ENCODE measurements at places on chromosomes 3 and 15. TPM values are rescaled to one million over a fixed set of nuclear protein-coding genes. Genes with fewer than 3 reads are reported as not detected.
A peak's percentile ranks its signal among the peaks of the same experiment; 100 is the strongest.

GRCh38 chr3:87191175-87191574, 35.9 kb upstream of the CHMP2B start:
- no peaks in the 10 kb centered on the region for H3K36me3 ChIP-seq
- peaks cover 2% of the 10 kb centered on the region for H3K27me3 ChIP-seq
- peaks cover 6% of the 10 kb centered on the region for H3K4me1 ChIP-seq

DNA sequence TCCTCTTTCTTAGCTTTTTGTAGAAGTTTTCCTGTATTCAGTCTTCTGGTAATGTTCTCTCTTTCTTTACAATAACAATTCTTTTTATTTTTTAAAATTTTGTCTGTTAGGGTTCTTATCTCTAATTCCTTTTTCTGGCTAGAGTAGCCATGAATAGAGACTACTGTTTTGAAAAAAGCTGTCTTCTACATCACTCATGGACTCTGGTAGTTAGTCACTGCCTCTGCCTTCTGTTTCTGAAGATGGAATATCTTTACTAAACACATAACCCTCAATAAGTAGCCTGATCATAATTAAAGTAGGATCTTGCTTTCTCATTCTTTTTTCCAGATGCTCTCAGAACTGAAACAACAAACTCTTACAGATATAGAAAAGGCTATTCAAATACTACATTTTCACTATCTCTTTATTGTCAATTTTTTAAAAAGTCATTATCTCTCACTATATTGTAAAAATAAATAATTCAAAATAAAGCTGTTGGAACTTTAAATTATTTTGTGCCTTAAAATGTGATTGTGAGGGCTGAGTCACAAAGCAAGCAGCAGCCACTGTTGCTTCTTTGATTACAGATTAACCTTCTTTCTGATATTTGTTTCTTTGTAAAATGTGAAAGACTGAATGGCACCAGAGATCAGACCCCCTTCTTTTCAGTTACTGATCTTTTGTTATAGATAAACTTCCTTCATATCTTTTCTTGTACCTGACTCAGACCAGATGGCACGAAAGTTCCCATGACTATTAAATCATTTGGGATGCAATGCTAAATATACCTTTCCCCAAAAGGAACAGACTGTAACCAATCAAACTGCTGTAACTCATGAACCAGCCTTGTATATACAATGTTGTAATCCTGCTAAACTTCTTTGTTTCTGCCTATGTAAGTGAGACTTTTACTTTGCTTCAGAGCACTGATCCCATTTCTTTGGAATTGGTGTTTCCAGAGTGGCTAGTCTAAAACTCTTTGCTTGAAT, 1159.5 kb downstream of the IGSF11 start:
- no peaks in the 10 kb centered on the region for H3K4me1 ChIP-seq
- no peak overlapping the region for H3K4me3 ChIP-seq
- no peak for DNase-seq
- H3K27ac ChIP-seq: no peak overlapping the region

DNA sequence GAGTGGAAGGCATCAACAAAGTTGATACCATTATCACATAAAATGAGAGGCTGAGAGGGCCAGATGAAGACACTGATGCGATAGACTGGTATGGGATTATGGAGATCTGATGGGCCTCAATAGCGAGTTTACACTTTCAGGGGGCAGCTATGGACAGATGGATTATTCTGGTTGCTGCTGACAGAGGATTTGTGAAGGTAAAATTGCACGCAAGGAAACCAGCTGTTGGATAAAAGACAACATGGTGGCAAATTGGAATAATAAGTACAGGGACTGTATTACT, 203.9 kb downstream of the MBNL1 start:
- no peaks in the 10 kb centered on the region for H3K4me1 ChIP-seq
- DNase-seq: no peak
- H3K27me3 ChIP-seq: no peaks in the 10 kb centered on the region
- H3K4me3 ChIP-seq: no peak overlapping the region

DNA sequence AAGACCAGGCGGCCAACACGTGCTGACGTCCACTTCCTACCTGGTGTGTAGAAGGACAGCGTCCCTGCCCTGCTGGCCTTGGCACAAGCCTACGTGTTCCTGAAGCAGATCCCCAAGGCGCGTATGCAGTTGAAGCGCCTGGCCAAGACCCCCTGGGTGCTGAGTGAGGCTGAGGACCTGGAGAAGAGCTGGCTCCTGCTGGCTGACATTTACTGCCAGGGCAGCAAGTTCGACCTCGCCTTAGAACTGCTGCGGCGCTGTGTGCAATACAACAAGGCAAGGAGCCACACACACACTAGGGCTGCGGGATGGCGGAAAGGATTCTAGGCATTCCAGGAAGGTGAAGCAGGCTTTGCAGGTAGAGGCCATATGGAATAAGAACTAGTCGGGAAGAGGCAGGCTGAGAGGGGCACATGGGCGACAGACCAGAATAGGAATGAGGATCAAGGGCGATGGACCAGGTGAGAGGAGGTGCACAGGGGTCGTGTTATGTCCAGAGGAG, 15.9 kb downstream of the CSRNP1 start:
- no peaks in the 10 kb centered on the region for H3K27me3 ChIP-seq
- peaks cover 13% of the 10 kb centered on the region for H3K4me1 ChIP-seq
- H3K4me3 ChIP-seq: no peak overlapping the region
- H3K36me3 ChIP-seq: peaks cover 29% of the 10 kb centered on the region

DNA sequence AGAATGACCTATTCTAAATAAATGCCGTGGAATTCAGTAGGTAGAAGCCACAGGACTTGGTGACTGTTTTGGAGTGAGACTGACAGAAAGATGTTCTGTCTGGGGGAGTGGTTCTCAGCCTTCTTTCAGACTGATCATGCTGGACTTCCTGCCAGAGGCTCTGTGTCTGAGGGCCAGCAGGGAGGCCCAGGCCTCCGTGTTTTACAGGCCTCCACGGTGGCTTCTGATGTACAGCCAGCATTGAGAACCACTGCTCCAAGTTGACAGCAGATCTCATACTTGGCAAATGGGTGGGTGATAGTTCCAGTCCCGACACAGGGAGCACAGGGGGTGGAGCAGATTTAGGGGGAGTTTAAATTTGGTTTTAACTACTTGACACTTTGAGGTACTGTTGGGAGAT, 6.7 kb upstream of the PIGZ start:
- H3K36me3 ChIP-seq: no peaks in the 10 kb centered on the region
- no peak overlapping the region for H3K4me3 ChIP-seq
- H3K4me1 ChIP-seq: peaks cover 14% of the 10 kb centered on the region
- no peak for DNase-seq
- no peak overlapping the region for H3K27ac ChIP-seq
- no peaks in the 10 kb centered on the region for H3K27me3 ChIP-seq

GRCh38 chr3:104452697-104453096, 914.0 kb upstream of the ALCAM start:
- no peak overlapping the region for H3K4me3 ChIP-seq
- no peak overlapping the region for H3K27ac ChIP-seq
- DNase-seq: no peak
- no peaks in the 10 kb centered on the region for H3K36me3 ChIP-seq

DNA sequence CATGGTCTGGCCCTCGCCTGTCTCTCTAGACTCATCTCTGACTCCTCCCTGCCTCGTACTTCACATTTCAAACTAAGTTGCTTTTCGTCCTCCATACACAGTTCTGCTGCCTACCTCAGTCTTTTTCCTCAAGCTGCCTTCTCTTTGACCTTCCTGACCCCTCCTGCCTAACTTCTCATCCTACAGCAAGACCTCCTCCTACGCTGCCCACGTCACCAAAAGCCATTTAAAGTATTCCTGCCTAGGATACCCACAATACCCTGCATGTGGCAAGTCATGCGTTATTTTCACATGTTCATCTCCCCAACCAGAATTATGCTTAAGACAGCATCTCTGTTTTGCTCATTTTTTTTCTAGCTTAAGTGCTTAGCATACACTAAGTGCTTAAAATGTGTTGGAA, 56.7 kb downstream of the LHFPL4 start:
- peaks cover 5% of the 10 kb centered on the region for H3K27me3 ChIP-seq
- no peak overlapping the region for H3K4me3 ChIP-seq
- H3K36me3 ChIP-seq: no peaks in the 10 kb centered on the region
- H3K27ac ChIP-seq: no peak overlapping the region
- DNase-seq: peak; percentile 73

DNA sequence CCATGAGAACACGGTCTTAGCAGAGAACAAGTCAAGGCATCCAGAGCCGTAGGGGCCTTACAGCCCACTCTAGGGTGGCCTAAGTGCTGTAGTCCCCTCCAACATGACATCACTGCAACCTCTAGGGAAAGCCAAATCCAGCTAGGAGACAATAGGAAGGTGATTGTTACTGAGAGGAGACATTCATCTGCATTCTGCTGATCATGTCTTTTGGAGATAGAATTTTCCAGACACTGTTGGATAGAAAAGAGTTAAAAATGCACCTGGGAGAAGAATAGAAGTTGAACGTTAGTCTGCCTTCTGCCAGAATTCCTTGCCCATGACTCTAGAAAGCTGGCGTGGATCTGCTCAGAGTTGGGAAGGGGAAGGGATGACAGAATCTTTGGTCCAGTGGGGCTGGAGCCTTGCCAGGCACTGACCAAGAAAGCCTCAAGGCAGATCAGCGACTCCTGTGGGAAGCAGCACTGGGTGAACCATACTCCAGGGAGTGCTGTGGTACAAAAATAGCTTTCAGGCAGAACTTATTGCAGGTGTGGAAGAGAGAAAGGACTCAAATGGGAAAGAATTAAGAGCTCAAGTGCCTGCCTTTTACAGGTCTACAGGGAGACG, 44.8 kb upstream of the RAF1 start:
- no peaks in the 10 kb centered on the region for H3K36me3 ChIP-seq
- H3K4me1 ChIP-seq: peaks cover 17% of the 10 kb centered on the region
- no peak for DNase-seq
- peaks cover 15% of the 10 kb centered on the region for H3K27me3 ChIP-seq

GRCh38 chr15:62057341-62057980, 2.8 kb downstream of the VPS13C start:
- peaks cover 17% of the 10 kb centered on the region for H3K27me3 ChIP-seq
- H3K4me1 ChIP-seq: peaks cover 9% of the 10 kb centered on the region
- no peaks in the 10 kb centered on the region for H3K36me3 ChIP-seq
- no peak overlapping the region for H3K4me3 ChIP-seq
- no peak for DNase-seq
- no peak overlapping the region for H3K27ac ChIP-seq

CDHR4 gene
- not detected for total RNA-seq

Measured in osteoblast (primary cell).